ENCODE measurements at places on chromosomes 12 and 14. TPM values are rescaled to one million over a fixed set of nuclear protein-coding genes. Genes with fewer than 3 reads are reported as not detected.

DNA sequence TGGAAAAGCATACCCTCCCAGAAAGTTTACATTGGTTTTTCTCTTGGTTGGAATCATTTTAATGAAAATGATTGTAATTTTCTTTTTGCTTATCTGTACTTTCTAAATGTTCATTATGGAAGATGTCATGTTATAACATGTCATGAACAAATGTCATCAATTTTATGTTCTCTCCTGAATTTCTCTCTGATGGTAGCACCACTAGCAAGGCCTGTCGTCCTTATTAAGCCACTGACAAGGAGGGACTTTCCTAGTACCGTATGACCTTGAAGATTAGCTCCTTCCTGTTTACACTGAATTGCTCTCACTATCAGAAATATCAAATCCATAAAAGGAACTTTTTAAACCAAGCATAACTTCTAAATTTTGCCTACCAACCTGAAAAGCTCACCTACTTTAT, 99.0 kb downstream of the ESR2 start:
- no peak for DNase-seq
- H3K36me3 ChIP-seq, result no peaks in the 10 kb centered on the region
- no peaks in the 10 kb centered on the region for H3K4me1 ChIP-seq
- no peak overlapping the region for H3K4me3 ChIP-seq
- H3K27me3 ChIP-seq, result no peaks in the 10 kb centered on the region

The CMKLR1 gene
- polyA plus RNA-seq, result 3.0 TPM

- no peaks in the 10 kb centered on the region for H3K27me3 ChIP-seq
- DNase-seq, result no peak
- H3K27ac ChIP-seq, result no peak overlapping the region
- no peaks in the 10 kb centered on the region for H3K36me3 ChIP-seq
- H3K4me1 ChIP-seq, result no peaks in the 10 kb centered on the region
Measured at GRCh38 chr14:49879646-49880204, 13.2 kb upstream of the ARF6 start.

The TMEM229B gene
- polyA plus RNA-seq, result 1.2 TPM

The CLEC4C gene
- polyA plus RNA-seq, result not detected

DNA sequence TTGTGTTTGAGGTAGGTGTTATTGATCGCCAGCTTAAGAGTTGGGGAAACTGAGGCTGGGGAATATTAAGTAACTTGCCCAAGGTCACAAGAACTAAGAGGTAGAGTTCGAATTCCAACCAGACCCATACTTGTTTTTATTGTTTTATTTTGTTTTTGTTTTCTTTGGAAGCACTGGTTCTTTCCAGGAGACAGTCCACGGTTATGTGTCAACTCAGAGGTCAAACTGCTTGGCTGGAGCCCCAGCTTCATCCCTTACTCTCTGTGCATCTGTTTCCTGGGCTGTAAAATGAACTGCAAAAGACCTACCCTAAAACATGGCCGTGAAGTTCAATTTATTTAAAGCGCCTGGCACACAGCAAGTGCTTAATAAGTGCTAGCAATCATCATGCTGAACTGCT, 74.4 kb upstream of the MAP1LC3B2 start:
- DNase-seq, result no peak
- H3K27ac ChIP-seq, result no peak overlapping the region
- H3K36me3 ChIP-seq, result no peaks in the 10 kb centered on the region
- no peak overlapping the region for H3K4me3 ChIP-seq
- H3K4me1 ChIP-seq, result no peaks in the 10 kb centered on the region

GRCh38 chr14:103362780-103363179, 22.4 kb upstream of the MARK3 start:
- peak; percentile 18 for DNase-seq
- no peak overlapping the region for H3K4me3 ChIP-seq
- no peaks in the 10 kb centered on the region for H3K27me3 ChIP-seq
- no peaks in the 10 kb centered on the region for H3K4me1 ChIP-seq
- H3K27ac ChIP-seq, result no peak overlapping the region

- H3K4me3 ChIP-seq, result peak overlapping the region; percentile 69
- no peaks in the 10 kb centered on the region for H3K4me1 ChIP-seq
- DNase-seq, result no peak
- H3K27me3 ChIP-seq, result no peaks in the 10 kb centered on the region
- no peaks in the 10 kb centered on the region for H3K36me3 ChIP-seq
Measured at GRCh38 chr12:79691511-79692248, 916 bp upstream of the PAWR start.

- H3K4me1 ChIP-seq, result peaks cover 1% of the 10 kb centered on the region
- no peaks in the 10 kb centered on the region for H3K27me3 ChIP-seq
- H3K4me3 ChIP-seq, result no peak overlapping the region
- DNase-seq, result no peak
- no peaks in the 10 kb centered on the region for H3K36me3 ChIP-seq
- H3K27ac ChIP-seq, result no peak overlapping the region
Measured at GRCh38 chr12:76024942-76025600, 6.5 kb downstream of the PHLDA1 start.

The ZNF740 gene
- polyA plus RNA-seq, result 2.4 TPM

The NANOG gene
- not detected for polyA plus RNA-seq

DNA sequence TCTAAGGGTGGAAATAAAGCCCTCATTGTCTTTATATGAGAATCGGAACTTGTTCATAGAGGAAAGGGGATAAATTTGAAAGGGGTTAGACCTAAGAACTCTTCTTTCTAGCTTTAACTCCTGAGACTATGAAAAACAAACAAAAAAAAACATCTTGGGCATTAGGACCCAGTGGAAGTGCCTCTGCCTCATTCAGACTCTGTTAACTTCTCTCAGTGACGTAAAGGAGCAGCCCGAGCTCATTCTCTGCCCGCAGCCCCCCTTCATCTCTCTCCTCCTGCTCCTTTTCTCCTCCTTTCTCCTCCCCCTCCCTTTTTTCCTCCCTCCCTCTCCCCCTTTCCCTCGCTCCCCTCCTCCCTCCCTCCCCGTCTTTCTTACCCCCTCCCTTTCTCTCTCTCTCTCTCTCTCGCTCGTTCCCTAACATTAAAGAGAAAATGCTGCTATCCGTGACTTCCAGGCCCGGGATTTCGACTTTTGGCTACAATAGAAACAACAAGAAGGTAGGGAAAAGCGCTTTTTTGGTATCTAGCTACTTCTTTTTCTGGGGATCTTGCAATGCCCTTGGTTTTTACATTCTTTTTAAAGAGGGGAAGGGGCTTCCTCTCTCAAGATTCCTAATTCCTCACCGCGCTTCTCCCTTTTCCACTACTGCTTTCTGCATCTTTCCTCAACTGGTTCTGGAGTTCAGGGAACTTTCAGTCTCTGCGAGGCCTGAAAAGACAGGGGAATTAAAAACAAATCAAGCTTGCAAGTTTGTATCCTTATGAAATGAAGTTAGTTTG, at the start of gene RBMS2:
RBMS2 (plus strand) TSS at position 231 of the 782 bp plus-strand sequence; CDS start at position 435, 204 bp downstream.
- peak within 1 kb of the TSS; percentile 90 for H3K27ac ChIP-seq
- no peaks in the 10 kb centered on the region for H3K36me3 ChIP-seq
- H3K4me1 ChIP-seq, result no peaks in the 10 kb centered on the region
- DNase-seq, result peak; percentile 95
- H3K4me3 ChIP-seq, result peak within 1 kb of the TSS; percentile 53
- H3K27me3 ChIP-seq, result no peaks in the 10 kb centered on the region

DNA sequence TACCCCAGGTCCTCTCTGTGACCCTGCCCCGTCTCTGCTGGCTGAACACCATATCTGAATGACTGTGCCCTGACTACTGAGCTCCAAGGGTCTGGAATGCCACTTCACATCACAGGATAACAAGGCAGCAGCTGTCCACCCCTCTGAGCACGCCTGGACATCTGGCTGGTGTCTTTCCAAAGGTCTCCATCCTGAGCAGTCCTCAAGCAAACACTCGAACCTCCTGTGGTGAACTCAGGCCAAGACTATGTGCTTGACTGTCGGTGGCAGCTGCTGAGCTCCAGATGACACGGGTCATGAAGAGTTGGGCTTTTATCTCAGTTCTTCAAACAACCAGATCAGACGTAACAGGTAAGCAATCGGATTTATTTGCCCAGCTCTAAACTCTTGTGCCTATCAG, 117.2 kb upstream of the BCL2L14 start:
- H3K4me1 ChIP-seq, result no peaks in the 10 kb centered on the region
- H3K4me3 ChIP-seq, result no peak overlapping the region
- H3K27me3 ChIP-seq, result no peaks in the 10 kb centered on the region
- DNase-seq, result no peak

GRCh38 chr14:85534458-85535293, 4.7 kb downstream of the FLRT2 start:
- H3K27ac ChIP-seq, result peak overlapping the region; percentile 67
- no peaks in the 10 kb centered on the region for H3K36me3 ChIP-seq
- peak overlapping the region; percentile 65 for H3K4me3 ChIP-seq
- H3K4me1 ChIP-seq, result peaks cover 53% of the 10 kb centered on the region
- H3K27me3 ChIP-seq, result no peaks in the 10 kb centered on the region

The RESF1 gene
- polyA plus RNA-seq, result 43.4 TPM

The RHOJ gene
- 1.6 TPM for polyA plus RNA-seq

GRCh38 chr12:48296586-48297282, 54.0 kb downstream of the ZNF641 start:
- H3K4me1 ChIP-seq, result peaks cover 12% of the 10 kb centered on the region
- DNase-seq, result peak; percentile 88
- no peaks in the 10 kb centered on the region for H3K27me3 ChIP-seq
- peak overlapping the region; percentile 61 for H3K27ac ChIP-seq

The RERG gene
- polyA plus RNA-seq, result 9.6 TPM

DNA sequence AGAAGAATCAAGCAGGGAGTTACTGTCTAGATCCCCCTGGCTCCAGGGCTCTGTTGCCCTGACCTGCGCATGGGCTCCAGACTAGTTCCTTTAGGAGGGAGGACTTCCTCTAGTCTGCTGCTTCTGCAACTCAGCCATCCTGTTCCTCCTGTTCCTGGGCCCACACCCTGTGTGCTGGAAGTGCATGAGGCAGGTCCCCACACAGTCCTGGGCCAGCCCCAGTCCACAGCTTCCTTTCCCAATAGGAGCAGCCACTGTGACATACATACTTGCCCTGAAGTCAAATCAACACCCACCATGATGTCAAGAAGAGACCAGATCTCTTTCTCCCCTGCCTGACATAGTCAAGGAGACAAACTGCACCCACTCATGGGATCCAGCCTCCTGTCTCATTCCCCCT, 1.3 kb downstream of the SDR9C7 start:
- peaks cover 4% of the 10 kb centered on the region for H3K4me1 ChIP-seq
- DNase-seq, result no peak
- no peaks in the 10 kb centered on the region for H3K36me3 ChIP-seq
- no peak overlapping the region for H3K4me3 ChIP-seq
- H3K27me3 ChIP-seq, result no peaks in the 10 kb centered on the region
- no peak overlapping the region for H3K27ac ChIP-seq

The NFE2 gene
- polyA plus RNA-seq, result not detected

DNA sequence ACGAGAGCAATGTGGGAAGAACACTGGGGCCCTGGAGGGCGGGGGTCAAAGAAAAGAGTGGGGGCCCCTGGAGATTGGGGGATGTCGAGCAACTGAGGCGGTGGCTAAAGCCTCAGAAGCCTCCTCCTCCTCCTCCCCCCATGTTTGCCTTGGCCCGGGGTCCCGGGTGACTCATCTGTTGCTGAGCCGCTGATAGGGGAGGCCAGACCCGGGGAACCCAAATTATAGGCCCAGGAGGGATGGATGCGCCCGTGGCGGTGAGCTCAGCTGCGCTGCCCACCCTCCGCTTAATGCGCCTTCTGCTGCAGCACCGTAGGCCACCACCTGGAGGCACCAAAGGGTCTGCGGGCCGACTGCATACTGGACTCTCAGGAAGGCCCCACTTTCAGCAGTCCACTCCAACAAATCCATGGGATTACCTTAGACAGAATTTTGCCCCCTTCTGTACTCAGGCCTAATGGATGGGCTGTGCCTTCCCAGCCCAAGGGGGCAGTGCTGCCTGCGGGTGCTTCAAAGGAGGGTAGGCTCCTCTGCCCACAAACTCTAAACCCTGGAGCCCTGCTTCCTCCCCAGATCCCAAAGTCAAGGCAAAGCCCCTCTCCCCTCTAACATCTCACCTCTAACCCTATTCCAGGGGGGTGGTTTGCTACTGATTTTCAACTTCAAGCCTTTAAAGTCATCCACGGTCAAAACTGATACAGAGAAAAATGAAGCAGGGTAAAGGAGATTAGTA, 2.6 kb upstream of the WNT10B start:
- peaks cover 83% of the 10 kb centered on the region for H3K27me3 ChIP-seq
- H3K4me3 ChIP-seq, result no peak overlapping the region
- no peaks in the 10 kb centered on the region for H3K36me3 ChIP-seq
- H3K4me1 ChIP-seq, result peaks cover 44% of the 10 kb centered on the region
- peak; percentile 72 for DNase-seq

The GALNT8 gene
- polyA plus RNA-seq, result 3.6 TPM

DNA sequence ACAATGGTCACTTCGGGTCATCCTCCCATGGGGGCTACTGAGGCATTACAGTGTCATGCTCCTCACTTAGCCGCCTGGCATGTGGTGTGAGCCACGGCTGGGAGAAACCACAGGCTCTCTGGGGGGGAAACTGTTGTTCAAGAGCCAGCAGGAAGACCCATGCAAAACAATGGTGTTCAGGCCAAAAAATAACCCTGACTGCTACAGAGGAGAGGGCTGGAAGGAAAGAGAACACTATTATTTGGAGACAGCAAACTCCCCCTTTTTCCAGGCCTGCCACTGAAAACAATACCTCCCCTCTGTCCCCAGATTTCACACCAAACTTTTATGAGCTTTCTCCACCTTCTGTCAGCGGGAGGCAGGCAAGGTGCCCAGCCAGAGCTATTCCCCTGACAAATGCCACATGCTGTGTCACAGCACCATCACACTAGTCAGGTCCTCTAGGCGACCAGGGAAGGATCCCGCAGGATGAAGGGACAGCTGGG, 83.7 kb downstream of the CHGA start:
- no peak overlapping the region for H3K4me3 ChIP-seq
- no peaks in the 10 kb centered on the region for H3K27me3 ChIP-seq
- peak overlapping the region; percentile 73 for H3K27ac ChIP-seq

The RPL10L gene
- 3.2 TPM for polyA plus RNA-seq

DNA sequence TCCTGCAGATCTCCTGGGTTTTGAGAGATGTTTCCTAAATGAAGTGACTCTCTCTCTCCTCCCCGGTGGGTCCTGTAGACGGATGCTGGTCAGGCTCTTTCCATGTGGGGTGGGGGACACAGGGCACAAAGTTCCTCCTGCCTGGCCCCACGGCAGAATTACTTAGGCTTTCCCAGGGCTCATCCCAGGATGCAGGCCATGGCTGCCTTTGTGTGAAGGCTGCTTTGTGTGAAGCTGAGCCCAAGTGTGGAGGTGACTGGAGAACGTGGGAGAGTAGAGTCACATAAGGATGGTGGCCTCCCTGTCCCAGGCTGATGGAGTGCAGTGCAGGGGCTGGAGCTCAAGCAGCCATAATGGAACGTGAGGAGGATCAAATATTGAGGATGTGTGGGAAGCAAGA, 200.2 kb downstream of the ADGRD1 start:
- H3K4me3 ChIP-seq, result no peak overlapping the region
- H3K36me3 ChIP-seq, result no peaks in the 10 kb centered on the region
- DNase-seq, result no peak
- no peaks in the 10 kb centered on the region for H3K27me3 ChIP-seq
